ENCODE measurements at places on chromosomes 7 and 10.
A peak's percentile ranks its signal among the peaks of the same experiment; 100 is the strongest.

GRCh38 chr10:88154596-88155250 is 291.3 kb downstream of the PTEN start:
- DNase-seq = no peak

DNA sequence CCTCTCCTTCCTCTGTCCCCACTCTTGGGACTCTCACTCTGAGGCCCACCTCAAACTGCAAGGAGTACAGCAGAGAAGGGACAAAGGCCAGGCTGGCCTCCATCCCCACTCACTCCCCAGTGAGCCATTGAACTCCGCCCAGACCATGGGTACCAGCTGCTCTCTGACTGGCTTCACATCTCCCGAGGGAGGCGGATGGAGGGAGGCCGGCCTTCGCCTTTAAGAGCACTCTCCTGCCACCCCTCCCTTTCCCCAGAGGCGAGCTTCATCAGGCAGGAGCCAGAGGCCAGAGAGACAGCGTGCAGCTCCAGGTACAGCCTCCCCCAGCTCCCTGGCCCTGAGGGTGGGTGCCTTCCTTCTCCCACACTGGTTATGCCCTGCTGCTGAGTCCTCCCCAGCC is 1.8 kb upstream of the LDB3 start:
- DNase-seq = no peak

GRCh38 chr10:19325581-19325980 is 277.0 kb downstream of the MALRD1 start:
- DNase-seq = no peak

GRCh38 chr10:74071157-74071556 is 73.2 kb downstream of the VCL start:
- no peak for DNase-seq

DNA sequence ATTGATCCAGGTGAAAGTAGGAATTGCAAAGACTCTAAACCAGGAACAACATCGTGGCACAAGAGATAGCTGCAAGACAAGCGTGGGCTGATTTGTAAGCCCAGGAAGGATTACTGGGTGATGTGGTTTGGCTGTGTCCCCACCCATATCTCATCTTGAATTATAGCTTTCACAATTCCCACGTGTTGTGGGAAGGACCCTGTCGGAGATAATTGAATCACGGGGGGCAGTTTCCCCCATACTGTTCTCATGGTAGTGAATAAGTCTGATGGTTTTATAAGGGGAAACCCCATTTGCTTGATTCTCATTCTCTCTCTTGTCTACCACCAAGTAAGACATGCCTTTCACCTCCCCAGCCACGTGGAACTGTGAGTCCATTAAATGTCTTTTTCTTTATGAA is 59.5 kb downstream of the ST8SIA6 start:
- no peak for DNase-seq

GRCh38 chr10:118108194-118109026 is 61.7 kb upstream of the RAB11FIP2 start:
- DNase-seq = peak; percentile 2

- DNase-seq = no peak
These were observed 197.3 kb downstream of the PPP1R9A start for GRCh38 chr7:95104739-95105138.

- DNase-seq = no peak
These were observed 472.8 kb downstream of the KCNMA1 start for GRCh38 chr10:77164616-77165311.

All from NCI-H446 treated with DMSO at 0.1 percent for 48 hours (cell line).